Tongue (tissue), 3 donors: ENCODE measurements at places on chromosomes 4 and X. TPM values are rescaled to one million over a fixed set of nuclear protein-coding genes. Genes with fewer than 3 reads are reported as not detected.

The GCNA gene
- 3.2 TPM for total RNA-seq

The USP17L12 gene
- not detected for total RNA-seq

The GAGE12H gene
- total RNA-seq: not detected

The ADGRA3 gene
- total RNA-seq: 70.9 TPM
